ENCODE measurements at places on chromosomes 6 and 20.

GRCh38 chr20:2914160-2914559, 40.9 kb downstream of the PTPRA start:
- no peak for DNase-seq

- peak; percentile 64 for DNase-seq
These were observed 4.0 kb upstream of the TUBB2B start for GRCh38 chr6:3231247-3232016.

GRCh38 chr6:103908898-103909297, 950.8 kb downstream of the HACE1 start:
- DNase-seq = no peak

DNA sequence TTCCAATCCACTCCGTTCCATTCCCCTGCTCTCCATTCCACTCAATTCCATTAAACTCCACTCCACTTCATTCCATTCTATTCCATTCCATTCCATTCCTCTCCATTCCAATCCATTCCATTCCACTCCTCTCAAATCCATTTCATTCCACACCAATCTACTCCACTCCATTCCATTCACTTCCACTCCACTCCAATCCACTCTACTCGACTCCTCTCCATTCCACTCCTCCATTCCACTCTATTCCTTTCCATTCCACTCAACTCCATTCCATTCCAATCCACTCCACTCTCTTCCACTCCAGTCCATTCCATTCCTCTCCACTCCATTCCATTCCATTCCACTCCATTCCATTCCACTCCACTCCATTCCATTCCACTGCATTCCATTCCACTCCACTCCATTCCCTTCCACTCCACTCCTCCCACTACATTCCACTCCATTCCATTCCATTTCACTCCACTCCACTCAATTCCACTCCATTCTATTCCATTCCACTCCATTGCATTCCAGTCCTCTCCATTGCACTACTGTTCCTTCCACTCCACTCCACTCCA, 22.6 kb upstream of the DEFB125 start:
- DNase-seq = no peak

GRCh38 chr6:153831350-153832078, 207.5 kb upstream of the OPRM1 start:
- DNase-seq = no peak

DNA sequence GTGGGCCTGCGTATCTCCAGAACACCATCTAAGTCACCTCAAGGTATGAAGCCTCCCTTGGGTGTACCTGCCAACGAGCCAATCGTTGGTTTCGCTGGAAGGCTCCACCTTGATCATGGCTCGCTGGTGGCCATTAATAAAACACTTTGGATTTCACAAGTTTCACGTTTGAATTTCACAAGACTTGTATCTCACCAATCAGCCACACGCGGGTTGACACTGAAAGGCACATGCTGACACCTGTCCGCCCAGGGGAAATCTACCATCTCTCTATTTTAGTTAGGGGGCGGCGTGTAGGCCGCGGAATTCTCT, 586 bp upstream of the HMGA1 start:
- peak; percentile 71 for DNase-seq

GRCh38 chr6:155542036-155542435, 86.4 kb upstream of the NOX3 start:
- no peak for DNase-seq

GRCh38 chr6:166555086-166555485, 31.4 kb downstream of the RAMACL start:
- no peak for DNase-seq

- DNase-seq = no peak
These were observed 56.5 kb downstream of the MOXD1 start for GRCh38 chr6:132344811-132345210.

GRCh38 chr20:34363465-34364222, 571 bp downstream of the ITCH start:
- no peak for DNase-seq

DNA sequence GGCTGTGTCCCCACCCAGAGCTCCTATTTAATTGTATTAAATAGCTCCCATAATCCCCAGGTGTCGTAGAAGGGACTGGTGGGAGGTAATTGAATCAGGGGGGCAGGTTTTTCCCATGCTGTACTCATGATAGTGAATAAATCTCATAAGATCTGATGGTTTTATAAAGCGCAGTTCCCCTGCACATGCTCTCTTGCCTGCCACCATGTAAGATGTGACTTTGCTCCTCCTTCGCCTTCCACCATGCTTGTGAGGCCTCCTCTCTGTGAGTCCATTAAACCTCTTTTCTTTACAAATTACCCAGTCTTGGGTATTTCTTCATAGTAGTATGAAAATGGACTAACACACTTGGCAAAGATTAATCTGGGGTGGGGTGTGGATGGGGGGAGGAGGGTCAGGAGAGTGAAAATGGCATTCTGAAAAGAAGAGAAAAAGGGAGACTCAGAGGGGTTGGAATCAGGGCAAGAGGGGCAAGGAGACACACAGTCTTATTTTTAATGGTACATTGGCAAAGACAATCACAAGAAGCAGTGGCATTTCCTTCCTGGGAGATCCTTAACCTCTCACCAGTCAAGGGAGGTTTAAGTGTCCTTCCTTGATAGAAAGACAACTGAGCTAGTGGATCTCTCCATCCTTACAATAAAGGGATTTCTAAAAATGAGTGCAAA, 37.5 kb upstream of the NOX3 start:
- DNase-seq = no peak

DNA sequence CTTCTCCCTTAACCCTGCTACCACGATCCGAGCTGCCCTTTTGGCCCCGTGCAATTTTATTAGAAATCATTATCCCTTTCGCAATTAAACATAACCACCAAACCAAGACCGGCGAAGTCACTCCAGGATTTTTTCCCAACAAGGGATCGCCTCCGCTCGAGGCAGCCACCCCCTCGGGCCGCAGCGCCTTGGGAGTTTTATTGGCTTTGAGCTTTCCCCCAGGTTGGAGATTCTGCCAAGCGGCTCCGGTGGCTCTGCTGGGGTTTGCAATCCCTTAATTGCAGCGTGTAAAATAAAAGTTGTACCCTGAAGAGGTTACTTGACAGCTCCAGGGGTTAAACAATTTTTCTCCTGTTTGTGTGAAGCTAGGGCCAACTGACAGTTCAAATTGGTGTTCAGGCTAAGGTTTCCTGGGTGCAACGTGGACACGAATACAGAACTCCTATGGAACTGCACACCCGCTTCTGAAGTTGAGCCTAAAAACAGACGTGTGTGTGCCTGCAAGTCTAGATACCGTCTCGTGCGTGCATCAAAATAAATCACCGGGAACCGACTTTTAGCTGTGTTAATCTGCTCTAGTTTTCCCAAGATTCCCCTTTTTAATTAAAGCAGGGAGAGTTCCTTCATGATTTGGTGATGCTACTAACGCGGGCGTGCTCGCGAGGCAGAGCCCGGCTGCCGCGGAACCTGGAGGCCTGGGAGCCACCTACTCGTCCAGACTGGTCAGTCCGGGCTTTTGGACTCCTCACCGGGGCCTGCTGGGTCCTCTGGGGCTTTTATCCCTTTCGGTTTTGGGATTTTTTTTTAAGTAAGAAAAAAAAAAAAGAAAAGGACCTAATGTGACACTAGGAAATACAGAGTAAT, 975 bp upstream of the TFAP2A start:
- no peak for DNase-seq

GRCh38 chr6:155349129-155349528, 34.8 kb upstream of the TFB1M start:
- DNase-seq = no peak

DNA sequence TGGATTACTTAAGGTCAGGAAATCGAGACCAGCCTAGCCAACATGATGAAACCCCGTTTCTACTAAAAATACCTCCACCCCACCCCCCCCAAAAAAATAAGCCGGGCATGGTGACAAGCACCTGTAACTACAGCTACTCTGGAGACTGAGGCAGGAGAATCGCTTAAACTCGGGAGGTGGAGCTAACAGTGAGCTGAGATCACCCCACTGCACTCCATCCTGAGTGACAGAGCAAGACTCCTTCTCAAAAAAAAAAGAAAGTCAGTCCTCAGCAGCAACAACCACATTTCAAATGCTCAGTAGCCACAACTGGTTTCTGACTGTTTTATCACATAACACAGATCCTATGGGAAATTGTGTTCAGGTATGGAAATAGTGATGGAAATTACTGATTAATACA, 135.3 kb downstream of the HFE start:
- DNase-seq = no peak

DNA sequence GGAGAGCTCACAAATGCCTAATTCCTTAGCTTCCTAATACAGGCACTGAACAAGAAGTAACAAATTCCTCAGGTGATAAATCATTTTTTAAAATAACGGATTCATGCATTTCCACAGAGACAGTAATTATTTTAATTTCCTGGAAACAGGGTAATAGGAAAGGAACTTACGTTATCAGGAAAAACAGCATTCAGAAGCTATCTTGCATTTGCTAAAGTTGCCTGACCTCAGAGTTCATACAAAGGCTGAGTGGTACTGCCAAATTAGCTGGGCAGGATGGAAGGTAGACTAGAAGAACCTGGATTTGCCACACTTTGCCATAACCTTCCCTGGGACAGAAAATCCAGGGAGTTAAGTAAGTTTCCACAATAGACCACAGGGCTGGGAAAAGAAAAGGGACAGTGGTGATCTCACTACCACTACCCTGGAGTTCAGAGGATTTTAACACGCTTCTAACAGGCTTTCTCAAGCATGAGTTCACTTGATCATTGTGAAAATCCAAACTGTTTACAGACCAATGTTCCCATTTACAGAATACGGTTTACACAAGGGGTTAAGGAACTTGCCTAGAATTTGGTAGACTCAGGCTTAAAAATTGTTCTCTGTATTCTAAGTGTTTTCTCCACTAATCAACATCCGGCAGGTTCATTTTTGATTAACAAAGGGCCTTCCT, 57.0 kb downstream of the KIF13A start:
- DNase-seq = no peak

DNA sequence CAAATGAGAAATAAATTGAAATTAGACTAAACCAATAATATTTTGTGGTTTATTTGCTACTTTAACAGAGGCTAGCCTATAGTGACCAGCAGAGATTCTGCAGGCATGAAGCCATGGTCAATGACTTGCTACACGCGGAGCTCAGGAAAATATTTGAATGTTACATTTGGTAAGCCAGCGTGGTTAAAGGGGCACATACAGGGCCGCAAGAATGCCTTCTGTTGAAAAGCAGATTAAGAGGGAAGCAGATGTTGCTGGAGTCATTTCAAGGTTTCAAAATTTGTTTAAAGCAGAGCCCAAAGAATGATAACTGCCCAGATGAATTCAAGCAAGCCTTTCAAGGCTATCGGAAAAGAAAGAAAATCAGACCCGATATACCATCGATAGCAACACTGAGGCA, 294.3 kb upstream of the MAN1A1 start:
- no peak for DNase-seq

- DNase-seq = no peak
These were observed 31.7 kb downstream of the FOXC1 start for GRCh38 chr6:1641343-1641885.

DNA sequence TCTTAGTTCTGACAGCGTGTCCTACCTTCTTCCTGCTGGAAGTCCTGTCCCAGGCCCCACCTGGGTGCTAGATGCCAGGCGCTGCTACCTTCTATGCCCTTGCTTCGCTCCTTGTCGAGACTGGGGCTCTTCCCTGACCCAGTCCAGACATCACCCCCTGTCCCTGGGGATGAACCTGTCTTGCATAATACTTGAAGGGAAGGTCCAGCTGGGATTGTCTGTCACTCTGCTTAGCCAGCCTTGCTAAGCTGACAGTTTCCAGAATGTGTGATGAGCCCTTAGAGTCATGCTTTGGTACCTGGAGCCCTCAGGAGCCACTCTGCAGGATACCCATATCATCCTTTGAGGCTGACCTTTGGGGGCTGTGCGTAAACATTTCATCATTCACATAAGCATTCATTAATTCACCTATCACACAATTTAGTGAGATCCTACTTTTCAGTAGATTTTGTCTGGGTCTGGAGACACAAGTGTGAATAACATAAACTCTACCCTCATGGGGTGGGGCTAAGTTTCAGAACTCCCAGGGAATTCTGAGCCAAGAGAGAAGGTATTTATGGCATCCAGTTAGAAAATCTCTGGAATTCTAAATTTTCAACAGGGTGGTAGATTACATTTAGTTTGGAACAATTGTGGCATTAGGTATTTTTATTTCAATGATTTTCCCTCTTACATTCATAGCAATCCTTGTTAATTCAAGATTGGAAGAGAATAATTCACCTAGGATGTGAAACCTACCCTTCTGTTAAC, 151.1 kb upstream of the HDAC2 start:
- no peak for DNase-seq

GRCh38 chr20:58228484-58229197, at the start of gene ANKRD60:
Gene ANKRD60, minus strand, starts transcription at chr20:58228653. Its CDS starts 0 bp downstream, at chr20:58228653.
- no peak for DNase-seq

DNA sequence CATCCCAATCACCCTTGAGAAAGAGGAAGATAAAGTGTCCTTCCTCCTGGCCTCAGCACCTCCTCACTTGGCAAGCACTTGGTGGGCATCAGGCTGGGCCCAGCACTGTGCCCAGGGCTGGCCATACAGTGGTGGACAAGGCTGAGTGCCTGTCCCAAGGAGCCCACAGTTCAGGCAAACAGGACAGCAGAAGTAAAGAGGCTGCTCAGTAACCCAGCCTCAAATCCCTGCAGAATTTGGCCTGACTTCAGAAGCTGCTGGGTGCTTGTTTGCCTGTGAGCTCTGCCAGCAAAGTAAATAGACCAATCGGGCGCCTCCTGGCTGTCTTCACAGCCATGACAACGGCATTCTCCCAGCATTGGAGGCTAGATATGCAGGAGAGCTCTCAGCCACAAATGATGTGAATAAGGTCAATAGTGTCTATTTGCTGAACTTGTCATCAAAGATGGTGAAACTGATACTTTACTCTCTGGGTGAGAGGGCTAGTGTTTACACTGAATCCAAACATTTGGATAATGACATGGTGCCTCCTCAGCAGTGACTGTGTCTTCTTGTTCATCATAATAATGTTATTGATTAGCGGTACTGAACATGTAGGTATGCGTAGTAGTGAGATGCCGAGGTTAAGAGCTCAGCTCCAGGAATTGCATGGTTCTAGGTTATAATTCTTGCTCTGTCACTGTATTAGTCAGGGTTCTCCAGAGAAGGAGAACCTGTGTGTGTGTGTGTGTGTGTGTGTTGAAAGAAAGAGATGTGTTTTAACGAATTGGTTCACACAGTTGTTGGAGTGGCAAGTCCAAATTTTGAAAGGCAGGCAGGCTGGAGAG, 36.9 kb upstream of the FANCE start:
- peak; percentile 97 for DNase-seq

DNA sequence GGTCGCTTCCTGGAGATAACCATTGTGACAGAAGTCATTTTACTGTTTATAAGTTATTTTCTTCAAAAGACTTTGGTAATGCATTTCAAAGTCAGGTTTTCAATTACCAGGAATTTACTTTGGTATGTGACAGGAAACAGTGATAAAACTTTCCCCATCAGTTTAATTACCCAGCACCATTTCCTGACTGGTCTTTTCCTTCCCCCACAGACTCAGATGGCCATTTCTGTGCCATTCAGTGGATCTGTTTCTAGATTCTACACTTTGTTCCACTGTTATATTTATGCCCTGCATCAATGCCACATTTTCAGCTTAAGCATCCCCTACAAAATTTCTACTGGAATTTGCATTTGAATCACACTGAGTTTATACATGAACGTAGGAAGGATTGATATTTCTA, 16.3 kb downstream of the RRBP1 start:
- DNase-seq = no peak
